HEK293T (cell line): ENCODE measurements at places on chromosomes 1 and 21.
A peak's percentile ranks its signal among the peaks of the same experiment; 100 is the strongest.

DNA sequence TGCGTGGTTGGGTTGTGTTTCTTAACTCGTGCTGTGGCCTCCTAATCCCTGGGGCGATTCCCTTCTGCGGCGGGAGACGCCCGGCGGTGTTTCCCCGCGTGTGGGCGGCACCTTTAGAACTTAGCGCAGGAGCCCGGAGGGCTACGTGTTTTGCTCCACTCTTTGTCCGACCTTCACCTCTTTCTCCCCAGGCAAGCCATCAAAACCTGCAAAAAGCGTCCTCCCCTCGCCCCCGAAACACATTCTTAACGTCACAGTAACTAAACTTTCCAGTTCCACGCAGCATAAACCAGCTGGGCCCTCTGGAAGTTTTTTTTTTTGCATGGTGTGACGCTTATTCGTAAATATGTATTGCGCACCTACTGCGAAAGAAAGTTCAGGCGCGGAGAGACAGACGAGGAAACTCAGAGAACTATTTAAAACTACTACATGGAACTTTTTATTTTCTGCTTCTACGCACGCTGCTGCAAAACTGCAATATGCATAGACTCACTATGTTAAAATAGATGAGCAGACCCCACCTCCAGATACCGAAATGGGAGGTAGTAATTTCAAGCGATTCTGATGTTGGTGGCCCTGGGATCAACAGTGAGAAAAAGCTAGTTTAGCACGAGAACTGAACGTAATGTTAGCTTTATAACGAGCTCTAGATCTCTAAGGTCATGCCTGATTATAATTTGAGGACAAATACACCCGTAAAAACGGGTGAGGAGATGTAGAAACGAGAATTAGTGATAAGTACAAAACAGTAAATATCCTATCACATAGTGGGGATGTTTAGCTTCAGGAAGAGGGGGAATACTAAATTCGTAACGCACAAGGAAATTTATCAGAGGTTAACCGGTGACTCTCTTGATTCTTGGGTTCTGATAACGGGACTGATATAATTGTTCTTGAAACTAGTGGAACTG lies 920 bp downstream of the MTR start:
- DNase-seq = peak; percentile 56

DNA sequence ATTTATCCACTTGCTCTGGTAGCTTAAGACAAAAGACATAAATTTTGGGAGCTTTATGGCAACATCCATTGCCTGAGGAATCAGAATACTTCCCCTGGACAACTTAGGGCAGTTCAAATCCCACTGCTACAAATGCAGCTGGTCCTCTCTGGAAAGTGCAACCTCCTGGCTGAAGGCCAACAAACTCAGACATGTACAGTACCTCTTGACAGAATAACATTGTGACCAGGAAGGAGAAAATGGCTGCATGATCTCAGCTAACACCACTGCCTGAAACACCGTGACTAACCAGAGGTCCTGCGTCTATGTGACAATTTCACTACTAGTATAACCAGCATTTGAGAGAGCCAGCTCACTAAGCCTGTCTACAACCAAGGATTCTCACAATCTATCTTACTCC lies 218.9 kb downstream of the CRB1 start:
- DNase-seq = no peak

- DNase-seq = no peak
Measured at GRCh38 chr1:165647517-165647916, 16.5 kb downstream of the MGST3 start.

DNA sequence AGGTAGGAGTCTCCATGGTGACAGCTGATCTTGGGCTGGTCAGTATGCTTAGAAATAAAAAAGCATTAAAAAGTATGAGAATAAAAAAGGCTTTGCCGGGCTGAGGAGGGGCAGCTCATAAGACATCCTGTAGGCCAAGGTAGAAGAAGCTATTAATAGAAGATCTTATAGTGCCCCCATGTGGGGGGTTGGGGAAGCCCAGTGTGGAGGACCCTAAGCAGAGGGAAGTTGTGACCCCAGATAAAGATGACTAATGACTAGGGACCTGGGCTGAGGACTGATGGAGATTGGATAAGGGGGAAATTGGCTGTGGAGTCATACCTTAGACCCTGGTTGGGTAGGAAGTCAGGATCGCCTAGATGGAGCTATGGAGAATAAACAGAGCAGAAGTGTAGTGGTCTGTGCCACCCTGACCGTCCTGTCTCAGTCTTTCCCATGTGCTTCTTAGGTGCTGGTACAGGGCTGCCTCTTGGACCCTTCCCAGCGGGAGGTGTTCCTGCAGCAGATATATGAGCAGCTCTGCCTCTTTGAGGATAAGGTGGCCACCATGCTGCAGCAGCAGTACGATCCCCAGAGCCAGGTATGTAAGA lies 25.0 kb downstream of the SZT2 start:
- DNase-seq = peak; percentile 70

GRCh38 chr1:95232646-95233318 lies 1.2 kb upstream of the RWDD3 start:
- no peak for DNase-seq

DNA sequence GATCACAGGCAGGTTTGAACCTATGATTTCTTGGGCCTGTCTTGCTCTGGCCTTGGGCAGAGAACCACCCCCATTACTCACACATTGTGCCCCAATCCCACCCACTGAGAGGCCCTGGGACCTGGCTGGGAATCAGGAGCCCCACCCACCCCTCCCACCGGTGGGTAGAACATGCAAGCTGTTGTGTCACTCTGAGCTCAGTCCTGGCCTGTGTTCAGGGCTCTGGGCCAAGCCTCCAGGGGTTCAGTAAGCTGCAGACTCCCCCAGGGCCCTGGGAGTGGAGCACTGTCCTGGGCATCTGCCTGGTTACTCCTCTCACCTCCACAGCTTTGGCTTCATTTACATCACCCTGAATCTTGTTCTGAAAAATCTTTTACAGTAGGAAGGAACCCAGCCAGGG lies 270.5 kb downstream of the RRAGC start:
- DNase-seq = no peak

GRCh38 chr1:31751822-31752241 lies 12.3 kb downstream of the ADGRB2 start:
- DNase-seq = no peak

DNA sequence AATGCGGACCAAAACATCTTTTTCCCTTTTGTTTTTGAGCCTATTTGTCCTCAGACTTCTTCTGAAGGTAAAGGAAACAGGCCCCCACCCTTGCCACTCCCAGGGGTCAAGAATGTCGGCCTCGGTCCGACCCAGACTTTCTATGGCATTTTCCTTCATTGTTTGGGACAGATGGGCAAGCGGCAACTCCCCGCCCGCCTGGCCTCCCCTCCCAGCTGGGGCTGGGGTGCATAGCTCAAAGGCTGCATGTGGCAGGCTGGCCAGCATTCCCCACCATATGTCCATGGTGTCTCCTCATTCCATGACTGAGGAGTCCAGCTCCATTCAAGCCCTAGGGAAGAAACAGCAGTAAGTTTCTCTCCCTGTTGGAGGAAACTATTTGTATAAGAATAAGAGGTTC lies 29.4 kb upstream of the TSPEAR start:
- no peak for DNase-seq

DNA sequence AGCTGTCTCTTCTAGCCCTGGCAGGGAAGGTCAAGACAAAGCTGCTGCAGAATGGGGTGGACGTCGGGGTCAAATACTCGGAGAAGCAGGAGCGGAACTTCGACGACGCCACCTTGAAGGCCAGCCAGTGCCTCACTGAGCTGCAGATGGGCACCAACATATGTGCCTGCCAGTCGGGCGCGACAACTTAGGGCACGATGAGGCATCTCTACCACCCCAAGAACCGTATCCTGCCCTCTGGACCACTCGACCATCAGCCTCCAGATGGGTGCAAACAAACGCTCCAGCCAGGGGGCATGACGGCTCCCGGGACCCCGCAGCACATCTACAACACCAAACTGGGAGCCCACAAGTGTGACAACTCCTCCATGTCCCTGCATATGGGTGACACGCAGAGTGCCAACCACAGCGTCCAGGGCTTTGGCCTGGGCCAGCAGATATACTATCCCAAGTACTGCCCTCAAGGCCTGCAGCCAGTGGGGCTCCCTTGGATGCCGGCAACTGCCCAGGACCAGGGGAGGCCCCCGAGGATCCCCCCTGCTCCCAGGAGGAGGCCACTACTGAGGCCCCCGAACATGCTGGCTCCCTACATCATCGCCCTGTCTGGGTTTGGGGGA lies 42.5 kb upstream of the POGK start:
- no peak for DNase-seq

GRCh38 chr21:28410256-28410655 lies 582.4 kb downstream of the LTN1 start:
- DNase-seq = no peak

DNA sequence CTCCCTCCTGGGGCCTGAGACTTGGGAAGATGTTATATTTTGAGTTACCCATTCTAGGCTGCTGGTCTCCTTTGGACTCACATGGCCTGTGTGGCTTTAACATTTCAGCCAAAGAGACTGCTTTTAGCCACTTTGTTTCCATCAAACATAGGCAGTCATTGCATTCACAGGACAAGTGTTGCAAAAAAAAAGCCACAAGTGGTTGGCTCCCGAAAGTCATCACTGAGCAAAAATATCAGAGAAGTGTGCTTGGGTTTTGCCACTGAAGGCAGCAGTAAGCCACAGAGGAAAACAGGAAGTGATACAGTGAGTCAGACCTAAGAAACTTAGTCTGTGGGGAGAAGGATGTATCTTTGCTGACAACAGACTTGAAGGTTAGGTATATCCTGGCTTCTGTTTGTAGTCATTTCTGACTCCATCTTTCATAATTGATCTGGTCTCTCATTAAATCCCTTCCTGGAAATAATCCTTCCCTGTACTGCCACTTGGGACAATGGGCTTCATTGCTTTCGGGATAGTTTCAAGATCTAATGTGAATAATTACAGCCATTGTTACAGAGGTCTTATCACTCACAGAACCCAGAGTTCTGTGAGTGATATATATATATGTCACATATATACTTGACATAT lies 80.9 kb downstream of the COLGALT2 start:
- no peak for DNase-seq

DNA sequence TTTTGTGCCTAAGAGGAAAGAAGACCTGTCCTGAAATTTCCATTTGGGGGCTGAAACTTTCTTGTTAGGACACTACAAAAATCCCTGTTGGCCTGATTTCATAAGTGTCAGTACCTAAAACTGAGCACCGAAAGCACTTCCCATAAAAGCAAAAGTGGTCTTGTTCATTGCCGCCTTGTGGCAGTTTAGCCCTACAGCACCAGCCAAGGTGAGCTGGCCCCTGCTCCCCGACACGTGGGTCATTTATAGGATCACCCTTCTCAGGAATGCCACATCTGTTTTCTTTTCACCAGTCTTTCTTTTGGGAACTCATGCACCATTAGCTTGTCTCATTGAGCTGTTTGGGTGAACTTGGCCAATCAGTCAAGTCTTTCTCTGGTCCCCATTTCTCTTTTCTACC lies 155.8 kb upstream of the KAZN start:
- no peak for DNase-seq
